ENCODE measurements at places on chromosomes 3 and 15.

DNA sequence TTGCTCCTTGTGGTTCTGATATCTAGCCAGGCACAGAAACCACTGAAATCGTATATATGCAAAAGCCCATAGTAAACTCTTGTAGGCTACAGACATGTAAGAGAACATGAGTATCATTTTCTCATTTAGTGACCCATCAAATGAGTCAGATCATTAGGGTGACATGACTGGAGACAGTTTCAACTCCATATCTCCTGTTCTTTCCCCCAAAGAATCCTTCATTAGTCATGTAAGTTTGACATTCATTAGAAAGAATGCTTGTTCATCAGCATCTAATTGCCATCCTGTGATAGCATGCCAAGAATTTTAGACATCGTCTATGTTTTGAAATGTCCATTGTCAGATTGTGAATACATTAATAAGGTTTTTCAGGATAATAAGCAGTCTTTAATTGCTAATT is 264.9 kb upstream of the TPM1 start:
- DNase-seq: no peak

- no peak for DNase-seq
Observed at GRCh38 chr3:113910966-113911365, 36.8 kb upstream of the ZDHHC23 start.

GRCh38 chr3:127987309-127987995 is 64.8 kb upstream of the SEC61A1 start:
- no peak for DNase-seq

DNA sequence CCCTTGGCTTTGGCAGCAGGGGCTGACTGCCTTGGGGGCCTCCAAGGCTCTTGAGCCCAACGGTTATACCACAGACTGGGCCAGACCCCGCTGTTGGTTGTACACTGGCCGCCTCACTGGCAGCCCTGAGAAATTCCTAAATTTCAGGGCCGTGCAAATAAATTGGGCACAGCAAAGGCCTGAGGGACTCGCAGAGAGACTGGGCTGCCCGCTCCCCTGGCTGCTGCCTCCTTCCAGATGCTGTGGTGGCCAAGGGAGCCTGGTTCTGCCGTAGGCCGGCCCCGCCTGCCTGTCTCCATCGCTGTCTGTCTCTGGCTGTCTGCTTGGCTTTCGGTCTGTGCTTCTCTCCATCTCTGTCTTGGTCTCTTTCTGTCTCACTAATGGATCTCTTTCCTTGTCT is 9.0 kb downstream of the FBLN2 start:
- no peak for DNase-seq

GRCh38 chr3:70982284-70982683 is 601.2 kb downstream of the FOXP1 start:
- DNase-seq: no peak

Data from NCI-H2171 treated with DMSO at 0.1 percent for 48 hours (cell line).